Activated CD8-positive, alpha-beta memory T cell treated with anti-CD3 and anti-CD28 coated beads for 1 hour (primary cell): ENCODE measurements at places on chromosomes 13 and 19.

- no peak for DNase-seq
Observed at GRCh38 chr19:35451338-35452096, 3.5 kb downstream of the FFAR2 start.

DNA sequence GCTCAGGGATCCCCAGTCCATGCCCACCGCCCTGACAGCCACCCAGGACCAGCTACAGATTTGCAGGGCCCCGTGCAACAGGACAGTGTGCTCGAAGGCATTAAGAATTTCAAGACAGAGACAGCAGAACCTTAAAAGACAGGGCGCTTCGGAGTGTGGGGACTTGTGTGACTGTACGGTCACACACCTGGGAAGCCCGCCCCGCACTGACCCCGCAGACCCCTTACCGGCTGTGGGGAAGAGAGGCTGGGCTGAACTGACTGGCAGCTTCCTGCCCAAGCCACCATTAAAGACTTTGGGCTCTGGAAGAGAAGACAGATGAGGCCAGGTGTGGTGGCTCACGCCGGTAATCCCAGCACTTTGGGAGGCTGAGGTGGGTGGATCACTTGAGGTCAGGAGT is 14.4 kb downstream of the STAP2 start:
- no peak for DNase-seq

- peak; percentile 62 for DNase-seq
Observed at GRCh38 chr19:14440049-14440448, 6.9 kb downstream of the PKN1 start.

GRCh38 chr13:76991432-76991795 is 467 bp upstream of the CLN5 start:
- DNase-seq, result peak; percentile 46

DNA sequence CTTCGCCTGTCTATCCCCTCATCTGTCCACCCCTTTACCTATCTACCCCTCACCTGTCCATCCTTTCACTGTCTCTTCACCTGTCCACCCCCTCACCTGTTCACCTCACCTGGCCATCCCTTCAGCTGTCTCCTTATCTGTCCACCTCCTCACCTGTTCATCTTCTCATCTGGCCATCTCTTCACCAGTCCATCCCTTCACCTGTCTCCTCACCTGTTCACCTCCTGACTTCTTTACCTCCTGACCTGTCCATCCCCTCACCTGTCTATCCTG is 13.2 kb upstream of the KANK2 start:
- DNase-seq, result no peak

DNA sequence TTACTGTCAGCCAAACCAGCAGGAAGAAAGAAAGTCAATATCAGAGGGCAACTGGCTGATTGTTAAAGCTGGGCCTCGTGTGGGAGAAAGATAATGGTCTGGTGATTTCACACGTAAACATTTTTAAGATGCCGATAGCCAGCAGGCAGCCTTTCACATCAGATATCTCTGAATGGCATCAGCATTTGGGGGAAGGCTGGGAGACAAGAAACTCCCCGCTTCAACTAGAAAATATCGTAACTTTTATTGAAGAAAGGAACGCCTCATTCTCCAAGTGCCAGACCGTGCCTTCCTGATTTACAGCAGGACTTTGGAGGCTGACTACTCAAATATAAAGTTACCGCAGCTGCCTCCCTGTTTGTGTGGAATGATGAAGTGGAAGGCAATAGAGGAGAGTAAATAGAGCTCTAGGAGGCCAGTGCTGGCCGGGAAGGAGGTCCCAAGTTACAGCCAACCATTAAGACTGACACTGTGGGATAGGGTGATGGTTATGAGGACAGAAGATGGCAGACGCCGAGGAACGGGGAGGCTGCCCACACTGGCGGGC is 284.3 kb upstream of the MAB21L1 start:
- DNase-seq, result no peak

GRCh38 chr13:67101730-67102467 is 128.2 kb downstream of the PCDH9 start:
- DNase-seq, result no peak

DNA sequence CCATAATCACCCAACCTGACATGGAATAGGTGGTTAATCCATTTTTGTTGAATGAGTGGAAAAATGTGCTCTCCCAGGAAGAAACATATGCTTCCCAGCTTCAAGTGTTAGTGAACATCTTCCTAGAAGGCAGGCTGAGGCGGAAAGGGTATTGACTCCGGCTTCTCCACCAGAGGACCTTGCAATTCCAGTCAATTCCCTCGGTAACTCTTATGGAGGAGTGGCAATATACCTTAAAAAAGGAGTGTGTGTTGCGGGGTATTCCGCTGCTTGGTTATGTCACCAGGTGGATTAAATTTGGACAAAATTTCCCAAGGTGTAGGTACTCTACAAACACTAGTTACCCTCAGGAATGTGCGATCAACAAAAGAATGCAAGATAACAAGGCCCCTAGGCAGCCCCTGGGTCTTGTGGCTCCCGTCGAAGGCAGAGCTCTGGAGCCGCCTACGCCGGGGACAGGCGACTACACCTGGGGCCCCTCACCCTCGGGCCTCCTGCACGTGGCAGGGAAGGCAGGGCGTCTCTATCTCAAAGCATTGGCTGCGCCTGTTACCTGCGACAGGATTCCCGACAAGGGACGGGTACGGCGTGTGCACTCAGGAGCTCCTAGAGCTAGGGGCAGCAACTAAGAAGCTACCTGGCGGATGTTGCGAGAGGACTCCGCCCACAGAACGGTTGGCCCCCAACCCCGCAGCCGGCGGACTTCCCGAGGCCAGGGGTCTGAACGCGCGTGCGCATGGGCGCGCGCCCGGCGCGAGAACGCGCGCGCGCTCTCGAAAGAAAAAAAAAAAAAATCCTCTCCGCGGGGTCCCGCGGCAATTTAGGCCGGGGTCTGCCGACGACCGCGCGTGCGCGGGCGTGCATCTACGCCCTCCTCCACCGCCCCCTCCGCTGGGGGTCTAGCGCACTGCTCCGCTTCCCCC is at the start of gene WDR87:
TSS of gene WDR87 (minus strand) at position 649 of the 923 bp plus-strand sequence. CDS start 8,355 bp downstream, outside the sequence.
- DNase-seq, result peak; percentile 12

- DNase-seq, result no peak
Observed at GRCh38 chr13:94617389-94618000, 15.8 kb downstream of the GPR180 start.

DNA sequence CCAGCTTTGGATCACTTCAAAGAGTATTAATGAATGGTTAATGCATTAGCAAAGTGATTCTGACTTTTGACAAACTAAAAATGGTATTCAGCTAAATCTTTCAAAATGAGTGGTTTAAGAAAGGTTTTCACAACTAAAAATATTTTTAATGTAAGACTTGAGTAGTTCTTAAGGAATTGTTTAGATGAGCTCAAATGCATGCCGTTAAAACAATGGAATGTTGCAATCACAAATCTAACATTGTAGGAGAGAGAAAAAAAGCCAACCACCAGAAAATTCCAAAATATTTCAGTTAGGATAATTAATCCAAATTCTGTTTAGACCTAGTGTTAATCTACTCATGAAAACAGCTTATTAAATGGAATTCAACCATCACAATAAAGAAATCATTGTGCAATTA is 1044.8 kb upstream of the SLC10A2 start:
- no peak for DNase-seq

DNA sequence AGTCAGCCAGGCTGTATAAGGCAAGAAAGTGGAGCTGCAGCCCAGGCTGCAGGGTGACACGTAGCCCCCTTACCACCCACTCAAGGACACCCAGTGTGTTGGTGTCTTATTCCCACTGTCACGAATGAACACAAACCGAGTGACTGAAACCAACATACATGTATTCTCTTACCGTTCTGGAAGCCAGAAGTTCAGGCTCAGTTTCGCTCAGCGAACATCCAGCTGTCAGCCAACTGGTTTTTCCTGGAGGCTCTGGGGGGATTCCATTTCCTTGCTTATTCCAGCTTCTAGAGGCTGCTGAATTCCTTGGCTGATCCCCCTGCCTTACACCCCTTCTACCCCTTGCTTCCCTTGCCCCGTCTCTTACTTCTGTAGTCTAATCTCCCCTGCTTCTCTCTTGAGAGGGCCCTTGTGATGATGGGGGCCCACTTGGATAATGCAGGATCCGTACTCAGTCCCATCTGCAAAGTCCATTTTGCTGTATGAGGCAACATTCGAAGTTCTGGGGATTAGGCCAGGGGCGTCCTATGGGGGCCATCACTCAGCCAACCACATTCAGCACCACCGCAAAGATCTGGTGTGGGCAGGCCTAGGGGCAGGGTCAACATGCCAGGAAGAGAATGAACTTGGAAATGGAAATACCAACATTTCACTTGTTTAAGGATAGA is 47.3 kb upstream of the MTIF3 start:
- DNase-seq, result no peak
